Stimulated activated CD4-positive, alpha-beta T cell treated with anti-CD3 and anti-CD28 coated beads, Interleukin-12 subunit alpha, Interleukin-12 subunit beta, amount 100 ng/mL, for 24 hours (primary cell): ENCODE measurements at places on chromosomes 3 and 15.

DNA sequence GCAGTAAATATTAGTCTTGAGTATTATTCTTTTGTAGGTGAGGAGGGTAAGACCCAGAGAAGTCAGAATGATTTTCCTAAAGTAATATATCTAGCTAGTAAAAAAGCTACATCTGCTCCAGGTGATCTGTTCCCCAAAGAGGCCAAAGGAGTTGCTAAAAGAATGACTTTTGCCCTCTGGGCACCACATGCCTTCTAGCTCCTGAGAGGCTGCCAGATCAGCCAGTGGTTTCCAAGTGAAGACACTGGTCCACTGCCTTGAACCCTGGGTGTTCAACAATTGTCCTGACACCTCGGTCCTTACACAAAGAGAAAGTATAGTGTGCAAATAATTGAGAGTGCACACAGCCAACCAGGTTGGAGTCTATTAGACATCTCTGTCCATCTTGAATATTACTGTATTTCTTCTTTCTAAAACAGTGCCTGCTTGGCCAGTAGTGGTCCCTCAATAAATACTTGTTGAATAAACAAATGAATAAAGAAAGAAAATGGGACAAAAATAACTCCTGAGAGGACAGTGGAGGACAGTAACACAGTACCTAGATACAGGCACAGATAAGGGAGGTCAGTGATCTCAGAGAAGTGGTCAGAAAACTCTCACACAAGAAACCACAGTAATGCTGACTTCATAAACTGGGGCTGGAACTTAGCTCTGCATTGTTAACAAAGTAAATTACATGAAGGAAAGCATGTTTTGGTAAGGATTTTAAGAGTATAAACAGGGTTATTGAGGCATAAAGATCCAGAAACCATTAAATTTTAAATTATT lies 56.6 kb upstream of the CSTA start:
- DNase-seq, result no peak

DNA sequence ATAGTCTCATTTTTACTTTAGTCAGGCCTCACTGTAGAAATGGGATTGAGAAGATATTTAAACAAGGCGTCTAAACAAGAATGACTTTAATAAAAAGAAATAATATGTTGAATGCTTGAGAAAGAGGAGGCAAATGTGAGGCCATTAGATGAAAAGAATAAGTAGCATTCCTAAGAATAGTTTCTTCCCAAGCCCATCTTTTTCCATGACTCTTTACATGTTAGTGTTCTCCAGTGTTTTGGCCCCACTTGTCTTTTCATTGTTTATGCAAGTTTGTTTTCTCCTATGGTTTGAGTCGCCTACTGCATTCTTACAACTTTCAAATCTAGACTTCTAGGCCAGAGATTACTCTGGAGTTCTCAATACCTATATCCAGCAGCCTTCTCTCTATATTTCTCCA lies 39.0 kb downstream of the TSC22D2 start:
- DNase-seq, result no peak

GRCh38 chr15:20345401-20345958 lies 196.1 kb downstream of the GOLGA6L6 start:
- DNase-seq, result no peak

- no peak for DNase-seq
These were observed 361.4 kb upstream of the IL12A start for GRCh38 chr3:159627229-159627628.

GRCh38 chr3:160372780-160373179 lies 26.2 kb downstream of the IFT80 start:
- DNase-seq, result no peak

DNA sequence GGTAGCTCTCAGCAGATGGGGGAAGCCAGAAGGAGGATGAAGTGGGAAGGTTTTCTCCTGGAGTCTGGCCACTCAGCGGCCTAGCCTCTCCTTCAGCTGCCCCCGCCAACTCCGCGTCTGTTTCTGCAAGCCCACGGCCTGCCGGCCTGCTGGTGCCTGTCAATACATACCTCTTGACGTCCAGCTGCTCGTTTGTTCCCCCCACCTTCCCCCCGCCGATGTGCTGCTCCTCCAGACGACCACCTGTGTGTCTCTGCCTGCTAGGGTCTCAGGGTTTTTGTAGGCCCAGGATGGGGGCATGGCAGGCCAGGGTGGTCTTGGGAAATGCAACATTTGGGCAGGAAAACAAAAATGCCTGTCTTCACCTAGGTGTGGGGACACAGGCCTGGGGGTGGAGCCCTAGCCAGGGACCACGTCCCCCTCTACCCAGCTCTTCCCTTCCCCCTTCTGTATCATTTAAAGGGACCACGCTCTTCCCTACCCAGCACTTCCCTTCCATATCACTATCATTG lies 137.8 kb downstream of the ALCAM start:
- DNase-seq, result no peak
